ENCODE measurements at places on chromosomes 6 and 20.

GRCh38 chr6:24981386-24981760 lies 45.6 kb upstream of the RIPOR2 start:
- DNase-seq, result peak; percentile 23

DNA sequence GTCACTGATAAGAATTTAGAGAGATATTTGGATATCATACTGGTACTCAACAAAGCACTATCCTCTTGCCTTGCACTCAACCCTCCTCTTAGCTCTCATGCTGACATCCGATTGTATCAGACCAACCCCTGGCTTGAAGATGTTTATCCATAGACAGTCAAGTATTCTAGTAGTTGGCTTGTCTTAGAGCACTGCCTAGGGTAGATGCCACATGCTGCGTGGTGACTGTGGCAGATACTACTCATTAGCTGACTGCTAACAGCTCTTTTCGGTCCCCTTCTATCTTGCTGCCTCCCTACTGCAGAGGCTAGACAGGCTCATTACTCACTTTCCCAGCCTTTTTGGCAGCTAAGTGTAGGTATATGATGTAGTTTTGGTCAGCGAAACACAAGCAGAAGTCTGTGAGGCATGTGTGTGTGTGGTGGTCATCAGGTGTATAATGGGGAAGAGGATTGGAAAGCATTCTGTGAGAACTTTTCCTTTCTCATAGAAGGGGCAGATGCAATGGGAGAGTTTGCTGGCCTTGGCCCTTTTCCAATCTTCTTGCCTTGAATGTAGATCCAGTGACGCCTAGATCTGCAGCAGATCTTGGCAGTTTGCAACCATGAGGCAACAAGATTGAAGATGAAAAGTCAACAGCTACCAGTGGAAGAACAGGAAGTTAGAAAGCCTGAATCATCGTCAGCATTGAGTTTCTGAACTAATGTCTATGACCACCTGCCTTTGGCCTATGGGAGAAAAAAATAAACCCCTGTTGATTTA lies 4.4 kb upstream of the IFNGR1 start:
- no peak for DNase-seq

DNA sequence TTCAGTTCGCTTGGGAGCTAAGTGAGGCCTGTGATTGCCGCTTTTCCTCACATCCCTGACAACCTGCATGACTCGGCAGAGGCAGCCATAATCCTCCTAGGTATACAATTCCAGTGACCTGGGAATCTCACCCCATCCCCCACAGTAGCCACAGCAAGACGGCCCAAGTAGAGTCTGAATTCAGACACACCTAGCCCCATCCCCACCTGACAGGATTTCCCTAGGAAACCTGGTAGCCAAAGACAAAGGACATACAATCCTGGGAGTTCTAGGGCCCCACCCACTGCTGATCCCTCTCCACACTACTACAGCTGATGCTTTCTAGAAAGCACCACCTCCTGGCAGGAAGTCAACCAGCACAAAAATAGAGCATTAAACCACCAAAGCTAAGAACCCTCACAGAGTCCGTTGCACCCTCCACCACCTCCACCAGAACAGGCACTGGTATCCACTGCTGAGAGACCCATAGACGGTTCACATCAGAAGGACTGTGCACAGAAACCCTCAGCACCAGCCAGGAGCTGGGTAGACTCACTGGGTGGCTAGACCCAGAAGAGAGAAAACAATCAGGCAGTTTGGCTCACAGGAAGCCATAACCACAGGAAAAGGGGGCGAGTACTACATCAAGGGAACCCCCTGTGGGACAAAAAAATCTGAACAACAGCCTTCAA lies 17.9 kb upstream of the RUNX2 start:
- DNase-seq, result no peak

DNA sequence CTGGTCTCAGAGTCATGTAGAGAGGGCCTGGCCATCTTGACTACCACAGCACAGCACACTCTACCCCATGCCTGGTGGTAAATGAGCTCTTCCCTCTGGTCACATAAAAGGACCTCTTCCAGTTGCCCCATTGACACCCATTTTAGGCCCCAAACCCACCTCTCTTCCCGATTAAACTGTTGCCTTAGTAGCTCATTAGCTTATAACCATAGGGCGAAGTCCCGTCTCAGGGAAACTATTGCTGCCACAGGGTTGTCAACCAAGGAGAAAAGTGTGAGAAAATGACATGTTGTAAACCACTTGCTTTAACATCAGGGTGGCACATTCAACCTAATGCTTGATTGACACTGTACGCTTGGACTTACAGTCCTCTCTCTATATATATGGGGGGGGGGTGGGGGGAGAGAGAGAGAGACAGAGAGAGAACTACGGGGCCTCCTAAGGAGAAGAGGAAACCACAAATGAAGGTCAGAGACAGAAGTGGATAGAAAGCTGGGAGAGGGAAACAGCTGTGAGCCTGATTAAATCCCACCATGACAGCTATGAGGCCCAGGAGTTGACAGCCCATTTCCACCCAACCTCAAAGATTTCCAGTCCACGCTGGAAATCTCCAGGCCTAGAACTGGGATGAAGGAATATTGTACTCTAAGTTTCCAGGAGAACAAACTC lies 14.9 kb upstream of the BTN1A1 start:
- no peak for DNase-seq

DNA sequence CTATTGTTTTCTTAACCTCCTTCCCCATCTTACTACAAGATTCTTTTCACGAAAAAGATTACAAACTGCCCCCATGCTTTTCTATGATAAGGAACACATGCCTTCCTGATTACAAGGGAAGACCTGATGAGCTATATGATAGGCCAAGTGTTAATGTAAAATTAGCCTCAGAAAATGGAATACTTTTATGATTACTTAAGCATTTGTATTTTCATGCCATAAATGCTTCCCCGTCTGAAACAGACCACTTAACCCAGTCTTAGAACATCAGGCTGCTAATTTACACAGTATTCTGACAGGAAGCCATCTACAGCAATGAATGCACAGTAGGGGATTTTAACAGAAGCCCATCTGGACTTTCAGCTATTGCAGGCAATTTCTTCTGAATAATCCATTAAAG lies 274.9 kb downstream of the HAO1 start:
- peak; percentile 88 for DNase-seq

Measured in fibroblast of skin of left biceps (primary cell).